ENCODE measurements at places on chromosomes 11 and 22. TPM values are rescaled to one million over a fixed set of nuclear protein-coding genes. Genes with fewer than 3 reads are reported as not detected.

GRCh38 chr11:1073261-1073724 lies 1.4 kb upstream of the MUC2 start:
- H3K4me1 ChIP-seq, result peaks cover 16% of the 10 kb centered on the region
- no peak overlapping the region for H3K27ac ChIP-seq
- H3K27me3 ChIP-seq, result peaks cover 3% of the 10 kb centered on the region

GRCh38 chr22:39284142-39284980 lies 35.1 kb downstream of the RPL3 start:
- H3K4me3 ChIP-seq, result no peak overlapping the region
- DNase-seq, result no peak
- no peaks in the 10 kb centered on the region for H3K27me3 ChIP-seq

GRCh38 chr11:124256076-124256475 lies at the start of gene OR8G5:
OR8G5 (plus strand) TSS chr11:124256376; CDS start chr11:124264932, 8,556 bp downstream.
- no peak for DNase-seq
- H3K4me3 ChIP-seq, result no peak within 1 kb of the TSS
- no peak within 1 kb of the TSS for H3K27ac ChIP-seq
- no peaks in the 10 kb centered on the region for H3K36me3 ChIP-seq
- H3K27me3 ChIP-seq, result peaks cover 18% of the 10 kb centered on the region

DNA sequence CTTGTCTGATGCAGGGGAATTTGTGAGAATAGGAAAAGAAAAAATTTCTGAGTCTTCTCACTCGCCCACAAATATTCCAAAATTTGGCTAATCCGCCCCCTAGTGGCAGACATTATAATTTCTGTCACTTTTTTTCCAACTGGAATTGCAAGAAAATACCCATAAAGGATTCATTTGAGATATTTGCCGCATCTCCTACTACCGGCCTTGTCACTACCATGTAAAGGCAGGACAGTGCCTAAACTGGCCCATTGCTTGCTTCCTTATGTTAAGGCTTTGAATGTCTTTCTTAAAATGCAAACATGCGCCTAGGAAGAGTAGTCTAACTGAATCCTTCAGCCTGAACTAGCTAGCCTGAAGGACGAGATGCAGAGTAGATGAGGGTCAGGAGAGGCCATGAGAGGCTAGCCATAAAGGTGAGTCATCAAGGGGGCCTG lies 9.3 kb upstream of the CEP295 start:
- H3K36me3 ChIP-seq, result no peaks in the 10 kb centered on the region
- no peak overlapping the region for H3K27ac ChIP-seq
- H3K4me1 ChIP-seq, result peaks cover 11% of the 10 kb centered on the region
- peaks cover 22% of the 10 kb centered on the region for H3K27me3 ChIP-seq

DNA sequence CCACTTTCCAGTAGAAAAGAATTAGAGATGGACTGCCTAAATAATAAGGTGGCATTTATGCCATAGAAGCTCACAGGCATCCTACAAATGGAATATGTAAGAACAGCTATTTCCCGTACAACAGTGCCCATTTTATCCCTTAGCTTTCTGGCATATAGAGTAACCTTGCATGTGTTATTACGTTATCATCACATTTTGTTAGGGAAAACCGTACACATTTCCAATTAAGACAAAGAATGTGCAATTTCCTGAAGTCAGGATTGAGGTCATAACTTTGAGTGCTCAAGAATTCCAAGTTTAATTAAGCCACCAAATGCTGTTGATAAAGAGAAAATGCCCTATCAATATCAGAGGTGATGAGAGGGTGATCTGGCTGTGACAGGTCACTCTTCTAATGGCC lies 58.9 kb downstream of the LDLRAD3 start:
- no peak overlapping the region for H3K27ac ChIP-seq
- no peak for DNase-seq
- no peaks in the 10 kb centered on the region for H3K27me3 ChIP-seq
- H3K36me3 ChIP-seq, result peaks cover 23% of the 10 kb centered on the region
- H3K4me1 ChIP-seq, result peaks cover 39% of the 10 kb centered on the region

DNA sequence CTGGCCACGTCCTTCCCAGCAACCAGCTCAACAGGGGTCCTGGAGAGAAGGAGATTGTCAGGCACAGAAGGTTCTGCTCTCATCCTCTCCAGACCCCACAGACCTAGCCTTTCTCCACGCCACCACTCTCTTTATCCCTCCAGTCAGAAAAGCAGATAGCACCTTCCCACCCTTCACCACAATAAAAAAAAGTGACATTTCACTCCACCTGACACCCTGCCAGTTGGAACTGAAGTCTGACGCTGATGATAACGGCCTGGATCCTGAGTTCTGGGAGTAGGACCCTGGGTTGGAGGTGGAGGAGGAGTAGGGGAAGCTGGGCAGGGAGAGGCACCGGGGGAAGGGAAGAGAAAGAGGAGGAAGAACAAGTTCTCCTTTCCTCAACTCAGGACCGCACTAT lies 127.5 kb upstream of the ANO1 start:
- H3K27ac ChIP-seq, result no peak overlapping the region
- no peak for DNase-seq
- no peak overlapping the region for H3K4me3 ChIP-seq
- H3K4me1 ChIP-seq, result peaks cover 33% of the 10 kb centered on the region
- no peaks in the 10 kb centered on the region for H3K27me3 ChIP-seq

GRCh38 chr11:19073454-19074415 lies 13.2 kb upstream of the MRGPRX2 start:
- H3K36me3 ChIP-seq, result no peaks in the 10 kb centered on the region
- no peak overlapping the region for H3K27ac ChIP-seq
- no peak overlapping the region for H3K4me3 ChIP-seq
- H3K4me1 ChIP-seq, result peaks cover 17% of the 10 kb centered on the region

DNA sequence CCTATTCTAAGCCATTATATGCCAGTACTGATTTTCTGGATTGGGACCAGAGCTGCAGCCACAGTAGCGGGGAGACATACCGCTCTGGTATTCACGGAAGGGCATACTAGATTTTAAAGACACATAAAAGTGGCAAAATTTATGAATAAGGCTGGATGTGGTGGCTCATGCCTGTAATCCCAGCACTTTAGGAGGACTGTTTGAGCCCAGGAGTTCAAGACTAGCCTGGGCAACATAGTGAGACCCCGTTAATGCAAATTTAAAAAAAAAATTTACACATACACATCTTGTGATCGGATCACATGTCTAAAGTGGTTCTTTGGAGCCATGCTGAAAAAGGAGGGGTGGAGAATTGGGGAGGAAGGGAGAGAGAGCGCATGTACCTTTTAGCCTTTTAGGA lies 9.0 kb downstream of the RPL27A start:
- H3K4me1 ChIP-seq, result peaks cover 23% of the 10 kb centered on the region
- H3K4me3 ChIP-seq, result no peak overlapping the region
- H3K27ac ChIP-seq, result no peak overlapping the region
- H3K36me3 ChIP-seq, result peaks cover 30% of the 10 kb centered on the region

DNA sequence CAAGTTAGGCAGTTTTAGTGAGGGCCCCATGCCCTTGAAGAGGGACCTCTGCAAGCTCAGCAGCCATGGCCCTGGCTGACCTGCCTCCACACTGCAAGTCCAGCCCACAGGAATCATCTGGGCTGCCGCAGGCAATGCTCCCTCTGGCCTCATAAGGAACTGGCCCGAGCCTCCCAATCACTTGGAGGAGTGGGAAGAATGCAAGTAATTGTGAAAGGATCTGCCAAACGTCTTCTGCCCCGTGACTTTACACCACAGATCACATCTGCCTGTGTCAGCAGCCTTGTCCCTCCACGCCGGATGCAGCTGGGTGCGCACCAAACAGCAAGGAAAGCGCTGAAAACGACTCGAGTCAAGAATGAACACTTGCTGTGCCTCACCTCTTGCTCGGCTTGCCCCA lies 23.8 kb downstream of the OPCML start:
- H3K27me3 ChIP-seq, result peaks cover 44% of the 10 kb centered on the region
- no peak overlapping the region for H3K27ac ChIP-seq
- no peaks in the 10 kb centered on the region for H3K4me1 ChIP-seq
- H3K36me3 ChIP-seq, result no peaks in the 10 kb centered on the region
- DNase-seq, result no peak

DNA sequence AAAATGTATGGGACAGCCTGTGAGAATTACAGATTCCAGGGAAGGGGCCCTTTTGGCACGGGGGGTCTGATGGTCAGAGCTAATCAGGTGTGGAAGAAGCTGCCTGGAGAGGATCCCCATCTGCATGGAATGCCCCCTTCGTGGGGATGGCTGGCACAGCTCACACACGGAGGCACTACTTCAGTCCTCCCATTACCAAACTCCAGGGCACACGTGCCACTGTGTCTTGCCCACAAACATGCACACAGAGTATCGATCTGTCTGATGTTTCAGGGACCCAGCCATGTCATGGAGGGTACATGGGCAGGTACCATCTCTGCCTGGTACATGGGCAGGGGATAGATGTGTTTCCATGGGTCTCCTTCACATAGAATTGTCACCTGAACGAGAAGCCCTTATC lies 14.7 kb downstream of the KCNQ1OT1 start:
- H3K4me3 ChIP-seq, result no peak overlapping the region
- no peak overlapping the region for H3K27ac ChIP-seq
- no peak for DNase-seq
- no peaks in the 10 kb centered on the region for H3K27me3 ChIP-seq
- H3K36me3 ChIP-seq, result no peaks in the 10 kb centered on the region
- H3K4me1 ChIP-seq, result peaks cover 33% of the 10 kb centered on the region

DNA sequence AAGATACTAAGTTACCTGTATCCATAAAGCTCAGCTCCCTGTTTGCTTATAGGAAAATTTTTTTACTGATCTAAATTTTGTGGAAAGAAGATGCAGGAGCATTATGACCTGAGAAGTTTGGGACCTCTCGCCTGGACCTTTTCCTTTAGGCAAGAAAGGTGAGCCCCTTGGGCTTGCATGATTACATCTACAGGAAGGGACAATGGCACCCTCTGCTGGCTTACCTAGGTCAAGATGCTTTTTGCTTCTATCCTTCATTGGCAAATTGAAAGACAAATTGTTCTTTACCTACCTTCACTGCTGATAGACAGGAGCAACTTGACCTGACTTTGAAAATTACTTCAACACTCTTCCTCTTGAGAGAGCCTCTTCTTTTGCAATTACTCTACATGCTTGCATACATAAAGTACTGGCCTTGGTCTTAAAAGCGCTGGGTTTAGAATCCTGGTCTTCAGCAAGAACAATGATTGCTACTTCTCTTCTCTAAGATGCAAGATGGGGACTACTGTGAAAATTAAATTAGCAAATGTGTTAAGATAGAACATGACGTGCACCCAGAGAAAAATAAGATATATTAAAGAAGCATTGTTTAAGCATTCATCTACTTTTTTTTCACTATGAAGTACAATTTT lies 147.2 kb downstream of the TRPC6 start:
- no peaks in the 10 kb centered on the region for H3K27me3 ChIP-seq
- H3K27ac ChIP-seq, result no peak overlapping the region
- no peaks in the 10 kb centered on the region for H3K36me3 ChIP-seq
- no peaks in the 10 kb centered on the region for H3K4me1 ChIP-seq

GRCh38 chr22:28328756-28329155 lies 350.9 kb downstream of the TTC28 start:
- H3K4me1 ChIP-seq, result peaks cover 39% of the 10 kb centered on the region
- H3K4me3 ChIP-seq, result no peak overlapping the region
- DNase-seq, result no peak
- no peak overlapping the region for H3K27ac ChIP-seq
- H3K27me3 ChIP-seq, result no peaks in the 10 kb centered on the region

Gene OR8G1
- total RNA-seq, result not detected

Gene WNT7B
- total RNA-seq, result 11.2 TPM

Gene POU2AF2
- not detected for total RNA-seq

Gene NCF4
- total RNA-seq, result not detected

Gene OPCML
- 2.6 TPM for total RNA-seq
